ENCODE measurements at places on chromosomes 6 and 20.

GRCh38 chr20:49666911-49667310, 46.8 kb downstream of the B4GALT5 start:
- no peak for DNase-seq

- DNase-seq: no peak
Observed at GRCh38 chr6:140275725-140276124, 901.3 kb upstream of the CITED2 start.

GRCh38 chr6:40996591-40997233, 42.3 kb downstream of the UNC5CL start:
- no peak for DNase-seq

DNA sequence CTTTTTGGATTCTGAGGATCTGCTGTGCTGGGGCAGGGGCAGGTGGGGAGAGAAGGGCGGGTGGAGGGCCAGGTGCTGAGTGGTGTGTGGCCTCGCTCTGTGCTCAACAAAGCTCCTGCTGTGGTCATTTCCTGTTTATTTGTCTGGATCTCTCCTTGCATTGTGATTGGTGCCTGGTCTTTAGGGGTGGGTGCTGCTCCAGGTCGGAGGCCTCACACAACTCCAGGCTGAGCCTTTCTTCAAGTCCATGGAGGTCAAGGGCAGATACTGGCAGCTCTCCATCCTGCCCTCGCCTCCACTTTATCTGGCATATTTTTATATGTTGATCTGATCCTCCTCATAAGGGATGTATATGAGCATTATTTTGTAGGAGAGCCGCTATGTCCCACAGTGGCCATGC, 36.2 kb downstream of the HLA-F start:
- no peak for DNase-seq

- no peak for DNase-seq
Observed at GRCh38 chr6:103193413-103193812, 1666.3 kb downstream of the HACE1 start.

GRCh38 chr6:5261545-5262109, 314 bp downstream of the FARS2 start:
- no peak for DNase-seq

- peak; percentile 35 for DNase-seq
Observed at GRCh38 chr6:338815-339262, 46.6 kb downstream of the DUSP22 start.

GRCh38 chr20:25292176-25292891, 44.4 kb downstream of the PYGB start:
- DNase-seq: no peak

DNA sequence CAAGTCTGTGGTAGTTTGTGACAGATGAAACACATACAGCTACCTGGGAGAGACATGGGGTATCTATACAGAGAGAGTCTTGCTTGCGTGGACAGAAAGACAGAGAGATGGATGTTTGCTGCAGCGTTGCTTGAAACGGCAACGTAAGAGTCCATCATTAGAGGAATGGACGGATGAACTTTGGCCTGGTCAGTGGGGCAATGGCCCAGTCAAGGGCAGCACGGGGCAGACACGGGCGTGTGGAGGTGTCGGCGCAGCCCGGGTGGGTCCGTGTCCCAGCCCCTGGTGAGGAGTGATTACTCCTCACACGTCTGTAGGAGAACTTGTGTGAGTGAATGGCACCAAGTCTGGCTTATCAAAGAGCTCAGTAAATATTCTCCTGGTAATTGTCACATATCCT, 21.9 kb downstream of the DACT2 start:
- no peak for DNase-seq

DNA sequence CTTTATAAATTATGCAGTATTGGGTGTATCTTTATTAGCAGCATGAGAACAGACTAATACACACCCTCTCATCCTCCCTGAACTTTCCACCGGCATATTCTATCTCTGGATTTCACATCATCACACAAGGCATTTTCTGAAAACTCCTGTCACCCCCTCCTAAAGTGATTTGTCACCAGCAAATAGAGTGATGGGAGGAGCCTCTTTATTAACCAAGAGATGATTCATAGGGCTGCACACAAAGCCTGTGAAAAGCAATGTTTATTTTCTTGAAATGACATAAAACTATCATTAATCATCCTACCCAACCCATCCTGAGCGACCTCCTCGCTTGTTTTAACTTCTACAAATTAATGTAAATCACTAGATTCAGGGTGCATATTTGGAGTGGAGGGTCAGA, 394.7 kb upstream of the SULF2 start:
- no peak for DNase-seq

All from inflammatory macrophage treated with lipopolysaccharide for 4 hours (primary cell).